ENCODE measurements at places on chromosomes 2 and 18.

DNA sequence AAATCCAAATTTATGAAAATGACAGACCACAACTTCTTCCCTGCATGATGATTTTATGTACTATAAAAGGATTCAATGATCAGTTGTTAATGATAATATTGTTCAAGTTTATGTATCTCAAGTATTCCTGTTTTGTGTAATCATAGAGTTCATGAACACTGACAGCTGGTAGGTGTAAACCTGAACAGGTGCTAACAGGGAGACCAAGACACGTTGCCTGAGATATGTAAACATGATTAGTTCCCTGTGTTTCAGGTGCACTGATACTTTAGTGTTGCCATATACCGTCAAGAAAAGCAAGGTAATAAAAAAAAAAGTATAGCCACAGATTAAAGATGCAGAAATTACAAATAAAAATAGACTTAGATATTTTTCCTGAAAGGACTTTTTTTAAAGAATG lies 131.8 kb downstream of the BAZ2B start:
- no peak overlapping the region for H3K4me3 ChIP-seq
- peaks cover 11% of the 10 kb centered on the region for H3K4me1 ChIP-seq
- no peaks in the 10 kb centered on the region for H3K27me3 ChIP-seq
- no peak for DNase-seq

DNA sequence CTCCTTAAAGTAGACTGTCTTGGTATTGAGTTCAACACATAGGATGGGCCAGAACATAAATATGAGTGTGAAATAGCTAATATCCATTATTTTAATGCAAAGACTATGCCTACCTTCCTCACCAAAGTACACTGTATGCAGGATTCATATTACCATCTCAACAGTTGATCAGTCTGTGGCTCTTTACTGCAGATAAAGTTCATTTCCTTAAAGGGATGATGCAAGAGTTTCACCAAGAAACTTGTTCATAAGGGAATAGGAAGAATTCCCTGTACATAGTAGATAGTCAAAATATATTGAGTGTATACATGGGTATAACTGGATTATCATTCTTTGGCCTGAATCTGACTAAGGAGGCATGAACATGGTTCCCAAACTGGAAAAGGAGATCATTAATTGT lies 35.0 kb downstream of the MARS2 start:
- no peaks in the 10 kb centered on the region for H3K27me3 ChIP-seq
- no peaks in the 10 kb centered on the region for H3K4me1 ChIP-seq
- DNase-seq: no peak
- H3K36me3 ChIP-seq: no peaks in the 10 kb centered on the region
- no peak overlapping the region for H3K27ac ChIP-seq
- no peak overlapping the region for H3K4me3 ChIP-seq

DNA sequence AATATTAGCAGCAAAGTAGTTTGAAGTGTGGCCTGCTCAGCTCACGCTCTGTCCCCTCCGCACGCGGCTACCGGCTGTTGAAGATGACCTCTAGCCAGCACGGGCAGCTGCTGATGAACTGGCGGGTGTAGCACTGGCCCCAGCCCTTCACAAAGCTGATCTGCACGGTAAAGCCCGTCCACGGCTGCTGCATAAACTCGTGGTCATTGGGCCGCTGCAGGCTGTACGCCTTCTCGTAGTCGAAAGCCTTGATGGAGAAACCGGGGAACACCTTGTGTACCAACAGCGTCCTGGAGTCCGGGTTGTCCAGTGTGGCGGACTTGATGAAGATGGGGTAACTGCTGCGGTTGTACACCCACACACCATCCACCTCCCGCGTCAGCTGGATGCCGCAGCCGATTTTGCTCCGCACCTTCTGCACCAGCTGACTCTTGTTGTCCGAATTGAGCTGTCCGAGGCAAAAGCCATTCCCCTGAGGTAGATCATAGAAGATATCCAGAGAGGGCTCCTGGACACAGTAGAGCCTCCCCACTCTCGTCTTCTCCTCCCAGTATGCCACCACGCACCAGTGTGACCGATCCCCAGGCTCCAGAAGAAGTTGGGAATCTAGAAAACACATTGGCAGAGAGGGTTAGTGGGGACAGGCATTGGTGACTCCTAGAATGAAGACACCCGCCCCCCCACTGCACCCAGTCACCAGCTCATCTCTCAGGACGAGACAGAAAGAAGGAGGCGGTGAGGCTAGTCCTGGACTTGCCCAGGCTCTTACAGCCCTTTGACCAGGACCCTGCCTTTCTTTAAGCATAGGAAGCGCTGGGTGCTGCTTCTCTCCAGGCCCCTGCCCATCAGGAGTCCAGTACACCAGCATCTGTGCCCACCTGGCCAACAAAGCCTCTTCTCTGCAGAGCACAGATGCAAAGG lies 29.2 kb downstream of the SMAD7 start:
- H3K36me3 ChIP-seq: peaks cover 18% of the 10 kb centered on the region
- no peak overlapping the region for H3K4me3 ChIP-seq
- no peak overlapping the region for H3K27ac ChIP-seq
- no peaks in the 10 kb centered on the region for H3K27me3 ChIP-seq

GRCh38 chr2:136378712-136379595 lies 261.0 kb upstream of the CXCR4 start:
- H3K27ac ChIP-seq: peak overlapping the region; percentile 89
- no peak overlapping the region for H3K4me3 ChIP-seq
- H3K36me3 ChIP-seq: no peaks in the 10 kb centered on the region
- no peaks in the 10 kb centered on the region for H3K27me3 ChIP-seq

DNA sequence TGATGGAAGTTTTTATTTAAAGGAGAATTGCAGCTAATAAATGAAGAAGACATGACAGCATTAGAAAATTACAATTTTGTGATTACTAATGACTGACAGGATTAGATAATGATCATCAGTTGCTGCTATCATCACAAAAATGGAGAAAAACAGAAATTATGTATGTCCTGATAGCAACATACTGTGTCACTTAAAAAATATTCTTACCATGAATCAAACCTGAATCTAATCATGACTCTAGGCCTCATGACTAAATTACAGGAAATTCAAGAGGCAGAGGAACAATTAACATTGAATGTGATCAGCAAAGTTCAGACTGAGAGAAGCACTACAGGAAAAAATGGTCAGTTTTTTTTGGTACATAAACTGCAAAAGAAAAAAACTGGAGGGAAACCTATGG lies 147.8 kb downstream of the PMAIP1 start:
- H3K36me3 ChIP-seq: no peaks in the 10 kb centered on the region
- H3K4me3 ChIP-seq: no peak overlapping the region
- no peaks in the 10 kb centered on the region for H3K4me1 ChIP-seq
- H3K27me3 ChIP-seq: peaks cover 2% of the 10 kb centered on the region

DNA sequence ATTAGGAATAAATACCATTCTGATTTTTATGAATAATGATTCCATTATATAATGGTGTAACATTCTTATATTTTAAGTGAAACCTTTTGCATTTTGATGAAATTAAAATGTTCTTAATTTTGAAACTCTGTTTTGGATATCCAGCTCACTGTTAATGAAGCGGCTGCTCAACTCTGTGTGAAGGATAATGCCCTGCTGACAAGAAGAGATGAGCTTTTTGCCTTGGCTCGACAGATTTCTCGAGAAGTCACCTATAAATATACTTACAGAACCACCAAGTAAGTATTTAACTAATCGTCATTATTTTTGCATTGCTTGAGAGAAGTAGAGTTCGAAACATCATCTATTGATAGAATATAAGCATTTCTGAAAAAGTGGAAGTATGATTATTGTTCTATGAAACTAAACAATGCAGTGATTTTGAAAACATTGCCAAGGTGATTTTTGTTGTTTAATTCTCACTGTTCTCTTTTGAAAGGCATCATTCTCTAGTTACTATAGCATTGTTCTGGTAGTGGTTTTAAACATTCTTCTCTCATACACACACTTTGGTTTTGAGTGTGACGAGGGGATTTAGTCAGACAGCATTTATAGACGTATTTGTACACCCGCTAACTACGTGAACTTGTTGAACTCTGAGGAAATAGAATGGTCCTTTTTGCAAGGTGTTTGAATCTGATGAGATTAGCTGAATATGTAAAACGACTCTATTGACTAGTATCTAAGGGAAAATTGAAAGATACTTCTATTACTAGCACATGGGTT lies 21.5 kb downstream of the NAB1 start:
- no peak overlapping the region for H3K4me3 ChIP-seq
- no peak for DNase-seq
- no peak overlapping the region for H3K27ac ChIP-seq
- peaks cover 58% of the 10 kb centered on the region for H3K36me3 ChIP-seq

DNA sequence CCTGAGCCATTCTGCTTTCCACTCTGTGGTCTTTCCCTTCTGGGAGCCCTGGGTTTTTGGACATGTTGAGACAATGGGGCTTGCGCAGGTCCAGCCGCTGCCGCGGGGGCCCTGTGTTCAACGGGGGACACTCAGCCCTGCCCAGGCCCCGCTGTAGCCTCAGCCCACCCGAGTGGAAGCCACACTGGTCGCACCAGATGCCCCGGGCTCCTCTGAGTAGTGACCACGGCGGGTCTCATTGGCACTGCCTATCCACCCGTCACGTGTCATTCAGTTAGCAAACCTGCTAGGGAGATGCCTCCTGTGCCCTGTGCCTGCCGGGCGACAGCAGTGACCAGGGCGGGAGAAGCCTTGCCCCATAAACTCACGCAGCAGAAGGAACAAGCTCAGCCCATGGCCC lies 19.1 kb downstream of the D2HGDH start:
- peaks cover 4% of the 10 kb centered on the region for H3K36me3 ChIP-seq
- no peak for DNase-seq
- H3K4me1 ChIP-seq: no peaks in the 10 kb centered on the region
- no peak overlapping the region for H3K27ac ChIP-seq

GRCh38 chr2:181380581-181380980 lies 76.6 kb upstream of the ITGA4 start:
- H3K27me3 ChIP-seq: no peaks in the 10 kb centered on the region
- H3K36me3 ChIP-seq: peaks cover 36% of the 10 kb centered on the region
- no peak for DNase-seq

DNA sequence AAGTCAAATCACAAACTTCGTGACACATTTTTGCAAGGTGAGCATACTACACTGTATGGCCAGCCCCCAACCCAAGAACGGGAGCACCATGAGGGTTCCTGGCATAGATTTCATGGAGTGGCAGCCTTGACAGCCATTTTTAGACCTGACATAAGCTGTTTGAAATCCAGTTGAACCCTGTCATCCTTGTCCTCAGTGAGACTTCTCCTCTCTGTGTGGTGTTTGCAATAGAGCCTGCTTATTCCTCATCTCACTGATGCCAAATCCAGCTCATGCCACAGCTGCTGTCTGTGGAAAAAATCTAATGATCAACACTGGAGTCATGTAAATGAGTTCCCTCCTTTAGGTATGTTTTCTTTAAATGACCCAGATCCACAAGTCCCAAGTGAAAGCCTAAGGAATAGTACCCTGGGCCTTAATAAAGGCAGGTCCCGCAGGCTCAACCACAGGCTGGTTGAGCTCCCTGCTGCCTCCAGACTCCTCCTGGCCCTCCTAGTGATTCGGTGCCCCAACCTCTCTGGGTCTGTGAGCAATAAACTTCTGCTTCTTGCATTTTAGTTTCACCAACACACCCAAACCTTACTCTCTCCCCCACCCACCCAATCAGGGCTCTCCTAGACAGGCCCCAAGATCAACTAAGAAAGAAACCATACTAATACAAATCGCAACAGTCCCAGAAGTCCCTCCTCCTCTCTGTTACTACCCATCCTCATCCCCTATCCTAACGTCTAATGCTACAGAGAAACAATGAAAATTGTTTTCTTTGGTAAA lies 8.4 kb upstream of the CREG2 start:
- H3K4me1 ChIP-seq: peaks cover 13% of the 10 kb centered on the region
- DNase-seq: no peak
- H3K4me3 ChIP-seq: no peak overlapping the region
- no peak overlapping the region for H3K27ac ChIP-seq

- H3K27ac ChIP-seq: no peak overlapping the region
- peaks cover 2% of the 10 kb centered on the region for H3K36me3 ChIP-seq
- no peak for DNase-seq
- H3K4me1 ChIP-seq: peaks cover 7% of the 10 kb centered on the region
- H3K4me3 ChIP-seq: no peak overlapping the region
These were observed 3.8 kb upstream of the ZNF24 start for GRCh38 chr18:35348001-35348400.

DNA sequence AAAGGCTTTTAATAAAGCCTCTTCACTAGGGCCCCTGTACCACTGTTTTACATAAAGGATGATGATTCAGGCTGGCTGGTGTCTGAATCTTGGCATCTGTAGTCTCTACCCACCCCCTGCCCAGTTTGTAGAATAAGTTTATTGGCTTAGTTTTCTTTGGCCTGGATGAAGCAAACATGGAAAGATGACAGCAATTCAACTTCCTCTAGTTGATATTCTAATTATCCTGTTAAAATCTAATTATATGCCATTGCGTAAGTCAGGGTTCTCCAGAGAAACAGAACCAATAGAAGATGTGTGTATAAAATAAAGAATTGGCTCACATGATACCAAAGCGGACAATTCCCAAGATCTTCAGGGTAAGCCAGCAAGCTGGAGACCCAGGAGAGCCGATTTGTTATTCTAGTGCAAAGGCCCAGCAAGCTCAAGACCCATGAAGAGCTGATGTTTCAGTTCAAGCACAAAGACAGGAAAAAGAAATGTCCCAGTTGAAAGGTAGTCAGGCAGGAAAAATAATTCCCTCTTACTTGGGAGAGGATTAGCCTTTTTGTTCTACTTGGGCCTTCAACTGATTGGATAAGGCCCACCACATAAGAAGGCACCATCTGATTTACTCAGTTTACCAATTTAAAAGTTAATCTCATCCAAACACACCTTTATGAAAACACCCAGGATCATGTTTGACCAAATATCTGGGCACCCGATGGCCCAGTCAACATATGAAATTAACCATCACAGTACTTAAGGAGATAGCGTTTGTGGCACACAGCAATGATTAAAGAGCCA lies 82.6 kb upstream of the LYPD1 start:
- H3K27ac ChIP-seq: no peak overlapping the region
- H3K4me3 ChIP-seq: no peak overlapping the region
- DNase-seq: no peak
- no peaks in the 10 kb centered on the region for H3K36me3 ChIP-seq
- H3K27me3 ChIP-seq: peaks cover 3% of the 10 kb centered on the region
